ENCODE measurements at places on chromosomes 6 and 20.

DNA sequence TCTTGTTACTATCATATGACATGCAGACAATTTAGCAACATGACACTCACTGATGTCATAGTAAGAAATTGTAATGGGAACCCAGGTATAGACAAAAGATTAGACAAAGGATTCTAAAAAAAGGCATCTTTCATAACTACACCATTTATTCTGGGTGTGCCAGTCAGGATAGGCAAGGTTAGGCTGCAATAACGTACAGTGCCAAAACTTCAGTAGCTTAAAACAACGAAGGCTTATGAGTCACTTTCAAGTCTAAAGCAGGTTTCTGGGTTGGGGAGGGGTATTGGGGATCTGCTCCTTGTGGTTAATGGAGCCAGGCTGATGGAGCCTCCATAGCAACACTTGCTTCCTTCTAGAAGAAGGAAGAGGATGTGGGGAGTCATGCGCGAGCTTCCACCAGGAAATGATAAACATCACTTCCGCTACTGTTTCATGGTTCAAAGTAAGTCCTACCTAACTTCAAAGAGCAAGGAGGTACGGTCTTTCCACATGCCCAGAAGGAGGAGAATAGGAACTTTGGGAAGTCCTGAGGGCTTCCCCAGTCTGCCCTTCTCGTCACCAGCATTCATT, 2.0 kb upstream of the GTSF1L start:
- no peak for DNase-seq

DNA sequence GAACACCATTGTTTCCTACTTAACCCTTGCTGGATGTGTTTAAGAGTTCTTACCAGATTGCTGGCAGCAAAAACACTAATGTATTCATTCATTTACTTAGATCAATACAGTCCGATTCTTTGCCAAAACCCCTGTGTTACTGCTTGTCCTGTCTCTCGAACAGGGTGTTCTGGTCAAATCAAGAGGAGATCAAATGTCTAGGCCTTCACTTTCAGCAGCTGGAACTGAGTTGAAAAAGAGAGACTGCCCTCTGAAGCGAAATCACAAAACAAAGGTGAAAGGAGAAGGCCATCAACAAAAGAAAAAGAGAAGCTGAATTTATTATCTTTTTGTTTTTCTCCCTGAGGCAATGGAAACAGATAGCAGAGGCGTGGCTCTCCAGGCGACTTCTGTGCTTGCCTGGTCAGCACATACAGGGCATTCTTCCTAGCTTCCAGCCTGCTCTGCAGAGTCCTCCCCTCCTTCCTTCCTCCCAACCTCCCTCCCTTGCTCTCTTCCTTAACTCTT, 44.1 kb upstream of the GCM1 start:
- DNase-seq, result peak; percentile 7

DNA sequence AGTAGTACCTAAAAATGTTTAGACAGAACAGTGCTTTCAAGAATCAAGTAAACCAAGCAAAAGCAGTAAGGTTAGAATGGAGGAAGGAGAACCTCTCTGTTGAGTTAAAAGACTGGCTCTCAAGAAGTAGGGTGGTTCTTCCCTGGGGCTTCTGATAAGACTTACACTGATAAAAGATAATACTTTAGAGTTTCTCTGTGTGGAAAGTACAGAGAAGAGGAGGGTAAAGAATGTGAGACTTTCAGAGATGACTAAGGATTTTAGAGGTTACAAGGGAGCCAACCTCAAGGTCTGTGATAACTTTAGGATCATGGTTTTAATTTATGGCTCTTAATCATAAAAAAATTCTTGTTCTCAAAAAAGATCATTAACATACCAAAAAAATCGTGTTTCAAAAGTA, 30.9 kb upstream of the ALDH8A1 start:
- DNase-seq, result no peak

DNA sequence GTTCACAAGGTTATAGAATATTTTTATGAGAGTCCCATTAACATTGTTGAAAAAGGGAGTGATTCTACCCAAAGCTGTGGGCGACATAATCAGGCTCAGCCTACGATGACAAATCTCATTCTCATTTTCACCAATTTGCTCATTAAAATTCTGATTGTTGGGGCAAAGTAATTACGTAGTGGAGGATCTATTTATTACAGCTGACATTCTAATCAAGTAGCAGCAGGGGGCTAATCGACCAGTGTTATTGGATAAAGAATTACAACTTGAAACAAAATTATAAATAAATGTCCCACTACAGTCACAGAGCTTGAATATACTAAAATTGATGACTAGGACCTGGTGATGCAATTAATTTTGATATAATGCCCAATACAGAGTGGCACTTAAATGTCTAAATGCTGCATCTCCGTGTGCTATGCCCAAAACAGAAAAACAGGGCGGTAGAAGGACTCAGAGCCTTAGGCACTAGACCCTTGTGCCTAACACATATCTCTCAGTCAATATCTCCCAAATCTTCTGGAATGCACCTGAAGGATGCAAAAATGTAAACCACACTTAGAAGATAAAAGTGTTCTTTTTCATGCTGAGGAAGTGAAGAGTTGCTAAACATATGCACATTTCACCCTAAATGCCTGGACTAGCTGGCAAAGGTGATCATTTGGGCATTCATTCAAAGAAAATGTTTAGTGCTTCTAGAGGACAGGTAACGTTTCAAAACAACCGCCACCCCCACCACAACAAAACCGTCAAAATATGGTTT, 88.3 kb downstream of the CD24 start:
- DNase-seq, result peak; percentile 25

- no peak for DNase-seq
These were observed 40.1 kb upstream of the SIRPA start for GRCh38 chr20:1855109-1855508.

DNA sequence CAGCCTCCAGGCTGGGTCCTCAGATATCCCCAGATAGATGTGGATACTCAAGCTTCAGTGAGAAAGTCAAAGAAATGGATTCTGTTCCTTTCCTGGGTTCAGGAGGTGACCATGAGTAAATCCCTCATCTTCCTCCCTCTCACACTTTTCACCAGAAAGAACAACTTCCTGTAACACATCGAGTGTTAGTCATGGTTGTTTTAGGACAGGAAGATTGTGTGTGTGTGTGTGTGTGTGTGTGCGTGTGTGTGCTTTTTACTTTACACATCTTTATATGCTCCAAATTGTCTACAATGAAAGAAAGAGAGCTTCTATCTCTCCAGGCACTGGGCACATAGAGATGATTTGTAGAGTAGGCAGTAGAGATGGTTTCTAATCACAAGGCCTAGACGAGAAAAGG, 139.9 kb downstream of the TBXT start:
- DNase-seq, result no peak
